Activated CD4-positive, alpha-beta memory T cell treated with anti-CD3 and anti-CD28 coated beads for 36 hours (primary cell): ENCODE measurements at places on chromosomes 1 and 21. TPM values are rescaled to one million over a fixed set of nuclear protein-coding genes. Genes with fewer than 3 reads are reported as not detected.

GRCh38 chr1:186682736-186683135 lies 2.5 kb upstream of the PTGS2 start:
- H3K4me3 ChIP-seq, result no peak overlapping the region
- peaks cover 34% of the 10 kb centered on the region for H3K27me3 ChIP-seq
- H3K27ac ChIP-seq, result no peak overlapping the region
- DNase-seq, result no peak
- no peaks in the 10 kb centered on the region for H3K36me3 ChIP-seq

DNA sequence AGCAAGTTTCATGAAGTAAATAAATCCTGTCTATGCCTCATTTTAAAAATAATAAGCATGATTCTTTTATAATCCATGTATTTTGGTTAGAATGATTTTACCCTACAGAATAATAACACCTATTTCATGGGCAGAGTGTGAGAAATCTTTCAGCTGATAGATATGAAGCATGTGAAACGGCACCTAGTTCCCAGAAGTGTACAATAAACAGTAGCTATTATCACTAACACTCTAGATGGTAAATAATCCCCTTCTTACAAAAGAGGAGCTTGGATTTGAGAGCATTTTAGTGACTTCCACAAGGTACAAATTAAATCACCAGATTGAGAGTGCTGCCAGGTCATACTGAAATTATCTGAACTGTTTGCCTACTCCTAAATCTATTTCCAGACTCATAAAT lies 95.3 kb upstream of the NRIP1 start:
- no peaks in the 10 kb centered on the region for H3K4me1 ChIP-seq
- H3K36me3 ChIP-seq, result no peaks in the 10 kb centered on the region
- H3K4me3 ChIP-seq, result no peak overlapping the region

DNA sequence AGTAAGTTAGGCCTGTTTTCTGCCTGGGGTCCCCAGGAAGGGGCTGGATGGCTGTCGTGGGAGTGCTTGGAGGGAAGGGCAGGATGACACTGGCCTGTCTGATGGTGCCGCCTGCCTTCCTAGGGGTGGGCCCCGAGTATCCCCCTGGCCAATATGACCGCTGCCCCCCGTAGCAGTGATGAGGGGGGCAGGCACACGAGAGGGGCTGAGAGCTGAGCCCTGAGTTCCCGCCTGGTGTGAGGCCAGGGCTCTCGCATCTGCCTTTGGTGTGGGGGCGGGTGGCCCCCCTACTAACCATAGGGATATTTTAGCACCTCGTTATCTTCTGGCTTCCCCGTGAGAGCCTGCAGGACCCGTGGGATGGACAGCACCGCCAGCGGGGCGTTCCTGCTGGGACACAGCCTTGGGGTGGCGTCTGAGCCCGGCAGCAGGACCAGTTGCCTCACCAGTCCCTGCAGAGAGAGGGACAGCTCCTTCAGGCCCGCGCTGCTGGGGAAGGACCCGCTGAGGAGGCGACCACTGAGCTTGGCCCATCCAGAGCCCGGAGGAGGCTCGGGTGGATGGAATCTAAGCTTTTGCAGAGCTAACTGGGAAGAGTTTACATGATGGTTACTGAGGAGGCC lies 10.4 kb downstream of the KRTAP10-1 start:
- no peak overlapping the region for H3K4me3 ChIP-seq
- H3K36me3 ChIP-seq, result no peaks in the 10 kb centered on the region
- H3K27ac ChIP-seq, result no peak overlapping the region
- no peak for DNase-seq

DNA sequence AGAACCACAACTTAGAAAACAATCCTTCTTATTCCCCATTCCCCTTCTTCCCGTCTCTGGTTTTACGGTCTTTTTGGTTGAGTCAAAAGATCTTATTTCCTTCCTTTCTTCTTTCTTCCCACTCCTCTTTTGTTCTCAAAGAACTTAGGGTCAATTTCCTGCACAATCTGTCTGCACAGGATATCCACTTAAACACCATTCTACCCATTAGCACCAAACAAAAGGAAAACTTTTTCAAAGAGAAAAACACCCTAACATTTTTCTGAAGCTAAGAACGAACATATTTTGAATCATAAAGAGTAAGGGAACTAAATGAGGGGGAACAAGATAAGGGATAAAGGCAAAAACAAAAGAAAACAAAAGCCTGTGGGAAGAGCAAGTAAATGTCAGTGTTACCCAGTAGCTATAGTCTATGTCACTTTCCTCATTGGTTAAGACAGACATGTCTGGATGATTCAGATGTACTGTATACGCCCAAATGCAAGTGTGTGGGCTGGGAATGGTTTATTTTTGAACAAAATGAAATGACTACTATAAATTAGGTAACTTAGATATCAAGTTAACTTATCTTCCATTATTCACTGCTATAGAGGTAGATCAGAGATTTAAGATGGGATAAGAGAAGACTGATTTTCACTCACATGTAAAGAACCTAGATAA lies 59.9 kb downstream of the TOR3A start:
- H3K36me3 ChIP-seq, result peaks cover 2% of the 10 kb centered on the region
- H3K27ac ChIP-seq, result peak overlapping the region; percentile 78
- peaks cover 26% of the 10 kb centered on the region for H3K4me1 ChIP-seq
- H3K27me3 ChIP-seq, result no peaks in the 10 kb centered on the region
- peak; percentile 61 for DNase-seq

- no peak overlapping the region for H3K27ac ChIP-seq
- DNase-seq, result no peak
- no peaks in the 10 kb centered on the region for H3K4me1 ChIP-seq
Measured at GRCh38 chr21:42956824-42957630, 17.3 kb upstream of the PKNOX1 start.

- H3K27me3 ChIP-seq, result no peaks in the 10 kb centered on the region
- H3K27ac ChIP-seq, result no peak overlapping the region
- no peak overlapping the region for H3K4me3 ChIP-seq
- no peak for DNase-seq
- no peaks in the 10 kb centered on the region for H3K4me1 ChIP-seq
Measured at GRCh38 chr1:156399355-156400125, 30.5 kb downstream of the RHBG start.

DNA sequence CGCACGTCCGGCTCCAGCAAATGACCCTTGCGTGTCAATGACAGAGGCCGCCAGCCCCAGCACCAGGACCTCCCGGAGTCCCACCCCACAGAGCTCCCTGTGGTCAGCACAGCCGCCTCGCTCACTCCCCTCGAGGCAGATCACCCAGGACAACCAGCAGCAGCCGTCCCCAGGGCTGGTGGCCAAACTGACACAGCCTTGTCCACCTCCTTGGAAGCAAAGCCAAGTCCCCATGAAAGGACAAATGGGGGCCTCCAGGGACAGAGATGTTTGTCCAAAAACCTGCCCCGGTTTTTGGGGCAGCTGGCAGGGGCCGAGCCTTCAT lies 2.1 kb downstream of the KRTAP10-10 start:
- peaks cover 5% of the 10 kb centered on the region for H3K27me3 ChIP-seq
- H3K27ac ChIP-seq, result no peak overlapping the region
- no peak for DNase-seq
- no peak overlapping the region for H3K4me3 ChIP-seq

DNA sequence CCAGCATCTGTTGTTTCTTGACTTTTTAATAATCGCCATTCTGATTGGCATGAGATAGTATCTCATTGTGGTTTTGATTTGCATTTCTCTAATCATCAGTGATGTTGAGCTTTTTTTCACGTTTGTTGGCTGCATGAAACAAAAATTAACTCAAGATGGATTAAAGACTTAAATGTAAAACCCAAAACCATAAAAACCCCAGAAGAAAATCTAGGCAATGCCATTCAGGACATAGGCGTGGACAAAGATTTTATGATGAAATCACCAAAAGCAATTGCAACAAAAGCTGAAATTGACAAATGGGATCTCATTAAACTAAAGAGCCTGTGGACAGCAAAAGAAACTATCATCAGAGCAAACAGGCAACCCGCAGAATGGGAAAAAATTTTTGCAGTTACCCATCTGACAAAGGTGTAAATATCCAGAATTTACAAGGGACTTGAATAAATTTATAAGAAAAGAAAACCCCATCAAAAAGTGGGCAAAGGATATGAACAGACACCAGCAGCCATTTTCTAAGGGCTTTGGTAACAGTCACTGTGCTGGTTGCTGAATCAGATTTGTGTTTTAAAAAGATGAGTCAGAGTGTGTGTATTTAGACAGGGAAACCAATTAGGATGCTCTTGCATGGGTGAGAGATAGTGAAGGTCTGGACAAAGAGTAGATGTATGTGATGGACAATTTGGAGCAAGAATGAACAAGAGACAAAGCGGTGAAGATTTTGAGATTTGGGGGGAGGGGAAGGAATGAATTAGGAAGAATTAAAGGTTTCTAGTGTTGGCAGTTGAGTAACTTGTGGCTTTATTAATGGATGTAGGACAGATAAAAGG lies 110.7 kb downstream of the RYR2 start:
- no peak overlapping the region for H3K27ac ChIP-seq
- peaks cover 3% of the 10 kb centered on the region for H3K27me3 ChIP-seq
- DNase-seq, result no peak
- no peaks in the 10 kb centered on the region for H3K4me1 ChIP-seq
- H3K36me3 ChIP-seq, result no peaks in the 10 kb centered on the region

DNA sequence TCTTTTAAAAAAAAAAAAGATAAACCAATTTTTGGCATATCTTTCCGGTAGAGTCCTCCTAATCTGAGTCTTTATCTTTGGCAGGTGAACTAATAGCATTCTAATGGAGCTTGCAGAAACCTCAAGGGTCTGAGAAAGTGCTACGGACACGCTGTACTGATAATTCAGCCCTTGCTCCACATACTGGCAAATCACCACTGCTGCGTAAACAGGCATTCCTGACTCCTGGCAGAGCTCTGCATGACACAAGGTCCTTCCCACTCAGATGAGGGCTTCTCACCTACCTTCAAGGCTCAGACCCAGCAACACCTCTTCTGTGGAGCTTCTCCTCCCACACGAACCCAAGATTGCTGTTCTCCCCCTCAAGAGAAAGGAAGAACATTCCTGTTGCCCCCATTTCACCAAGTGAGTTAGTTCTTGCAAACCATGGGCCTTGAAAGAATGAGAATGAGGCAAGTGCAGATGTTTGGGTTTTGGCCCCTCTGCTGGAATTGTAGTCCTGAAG lies 48.0 kb downstream of the LYST start:
- H3K27ac ChIP-seq, result no peak overlapping the region
- H3K4me3 ChIP-seq, result no peak overlapping the region

DNA sequence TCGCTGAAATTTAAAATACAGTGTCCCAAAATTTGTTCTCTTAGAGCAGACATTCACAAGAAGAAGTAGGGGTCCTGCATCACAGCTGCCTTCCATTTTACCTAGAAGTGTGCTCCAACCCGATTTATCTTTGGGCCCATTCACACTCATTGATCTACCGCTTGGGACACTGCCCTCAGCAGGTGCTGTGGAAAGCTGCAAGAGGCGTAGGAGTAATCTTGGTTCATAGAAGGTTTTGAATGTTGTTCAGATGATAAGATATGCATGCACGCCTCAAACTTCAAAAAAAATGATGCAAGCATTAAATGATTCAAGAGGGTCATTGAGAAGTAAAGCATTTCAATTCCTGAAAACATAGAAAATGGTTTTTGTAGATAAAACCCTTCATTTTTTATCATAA lies 18.6 kb upstream of the C1orf105 start:
- no peak overlapping the region for H3K4me3 ChIP-seq
- H3K27ac ChIP-seq, result no peak overlapping the region
- no peaks in the 10 kb centered on the region for H3K27me3 ChIP-seq
- H3K36me3 ChIP-seq, result no peaks in the 10 kb centered on the region
- H3K4me1 ChIP-seq, result peaks cover 48% of the 10 kb centered on the region

GRCh38 chr1:197222780-197223179 lies 45.3 kb upstream of the CRB1 start:
- DNase-seq, result no peak
- H3K4me3 ChIP-seq, result no peak overlapping the region
- no peaks in the 10 kb centered on the region for H3K4me1 ChIP-seq
- H3K36me3 ChIP-seq, result no peaks in the 10 kb centered on the region
- no peak overlapping the region for H3K27ac ChIP-seq

DNA sequence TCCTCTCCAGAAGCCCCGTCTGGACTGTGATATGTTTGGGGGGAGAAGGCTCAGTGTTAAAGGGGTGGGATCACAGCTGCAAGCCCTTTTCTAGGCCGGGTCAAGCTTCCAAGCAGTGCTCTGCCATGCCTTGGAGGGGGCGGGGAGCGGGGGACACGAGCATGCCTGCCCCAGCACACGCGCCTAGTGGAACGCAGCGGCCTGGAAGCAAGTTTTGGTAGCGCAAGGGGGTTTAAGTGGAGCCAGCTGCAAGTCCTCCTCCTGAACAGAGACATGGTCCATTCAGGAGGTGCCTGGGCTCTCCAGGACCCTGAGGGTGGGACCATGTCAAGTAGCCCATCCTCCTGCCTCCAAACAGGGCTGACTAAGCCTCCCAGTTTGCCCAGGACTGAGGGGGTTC lies 112.2 kb downstream of the CASZ1 start:
- H3K36me3 ChIP-seq, result no peaks in the 10 kb centered on the region
- H3K4me3 ChIP-seq, result no peak overlapping the region
- H3K27me3 ChIP-seq, result no peaks in the 10 kb centered on the region
- DNase-seq, result no peak
- no peak overlapping the region for H3K27ac ChIP-seq
- H3K4me1 ChIP-seq, result peaks cover 2% of the 10 kb centered on the region

LCE1A gene
- total RNA-seq, result not detected

OPTC gene
- not detected for total RNA-seq

NUP210L gene
- total RNA-seq, result 0.05 TPM

STMN1 gene
- total RNA-seq, result 630 TPM

RNU1-1 gene
- total RNA-seq, result 1,409 TPM

LCE1C gene
- not detected for total RNA-seq
